ENCODE measurements at places on chromosomes 5 and 9.

- DNase-seq = no peak
Observed at GRCh38 chr9:99261923-99262322, 39.8 kb downstream of the SEC61B start.

DNA sequence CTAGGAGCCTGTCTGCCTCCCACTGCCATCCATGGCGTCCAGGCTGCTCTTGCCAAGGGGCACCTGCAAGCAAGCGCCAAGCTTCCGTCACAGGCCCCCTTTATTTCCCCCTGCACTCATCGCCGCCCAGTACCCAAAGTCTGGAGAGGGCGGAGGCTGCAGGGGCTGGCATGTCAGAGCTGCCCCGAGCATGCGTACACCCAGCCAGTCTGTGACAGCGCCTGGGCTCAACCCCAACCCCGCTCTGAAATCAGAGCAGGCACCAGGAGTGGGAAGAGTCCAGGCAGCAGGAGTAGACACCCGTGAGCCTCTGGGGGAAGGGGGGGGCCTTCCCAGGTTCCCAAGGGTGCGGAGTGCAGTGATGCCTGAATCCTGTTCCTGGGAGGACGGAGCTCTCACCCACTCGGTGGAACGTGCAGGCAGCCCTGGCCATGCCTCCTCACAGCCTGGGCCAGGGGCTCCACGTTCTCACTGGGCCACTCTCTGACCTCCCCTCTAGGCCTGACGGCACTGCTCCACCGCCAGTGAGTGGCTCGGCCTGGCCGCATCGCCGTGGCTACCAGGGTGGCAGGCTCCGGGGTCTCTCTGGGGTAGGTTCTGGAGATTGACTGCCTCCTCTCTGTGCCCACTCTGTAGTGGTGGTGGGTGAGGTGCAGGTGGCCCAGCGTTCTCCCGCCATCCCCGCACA lies 469.0 kb downstream of the CDH9 start:
- no peak for DNase-seq

DNA sequence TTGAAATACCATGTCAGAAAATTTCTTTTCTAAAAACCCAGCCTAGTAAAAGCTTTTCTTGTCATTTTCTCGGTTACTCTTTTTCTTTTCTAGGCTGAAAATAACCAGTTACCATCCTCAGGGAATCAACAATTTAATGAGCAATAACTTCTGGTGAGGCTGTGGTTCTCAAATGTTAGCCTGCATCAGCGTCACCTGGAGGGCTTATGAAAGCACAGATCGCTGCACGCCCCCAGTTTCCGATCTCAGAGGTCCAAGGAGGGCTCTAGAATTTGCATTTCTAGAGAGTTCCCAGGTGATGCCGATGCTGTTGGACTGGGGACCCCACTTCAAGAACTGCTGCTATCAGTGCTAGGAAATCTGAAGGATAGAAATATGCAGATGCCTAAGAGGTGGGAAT lies 28.9 kb upstream of the TLE1 start:
- no peak for DNase-seq

DNA sequence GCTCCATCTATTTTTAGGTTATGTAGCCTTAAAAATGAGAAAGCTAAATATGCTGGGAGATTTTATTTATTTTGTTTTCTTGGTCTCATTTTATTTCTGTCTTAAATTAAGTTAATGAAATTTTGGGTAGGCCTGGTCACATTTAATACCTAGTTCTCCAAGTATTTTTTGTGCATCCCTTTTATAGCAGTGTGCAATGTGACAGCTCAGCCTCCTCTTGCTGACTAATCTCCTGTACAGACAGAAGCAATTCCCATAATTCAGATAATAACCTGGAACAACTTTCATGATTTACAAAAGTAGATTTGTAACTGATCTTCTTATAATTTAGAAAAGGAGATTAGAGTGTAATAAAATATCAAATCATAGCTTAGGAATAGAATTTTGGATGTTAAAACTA lies 403.9 kb downstream of the ADGRV1 start:
- no peak for DNase-seq

DNA sequence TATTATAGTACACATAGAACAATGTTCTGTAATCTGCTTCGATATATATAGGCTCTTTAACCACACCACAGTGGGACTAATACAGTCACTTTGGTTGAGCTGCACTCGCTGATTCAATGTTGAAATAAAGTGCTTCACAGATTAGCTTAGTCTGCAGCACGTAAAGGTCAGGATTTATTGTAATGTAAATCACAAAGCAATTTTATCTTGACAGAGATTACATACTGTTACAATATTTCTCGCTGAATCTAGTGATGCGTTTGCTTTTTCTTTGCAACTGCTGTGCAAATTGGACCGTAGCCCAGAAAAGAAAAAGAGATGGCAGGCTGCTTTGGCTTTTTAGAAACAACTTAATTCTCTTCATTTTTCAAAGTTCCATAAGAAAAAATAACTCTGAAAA lies 52.9 kb downstream of the CETN3 start:
- DNase-seq = no peak
